HuH-7.5 (cell line): ENCODE measurements at places on chromosomes 7 and 10.

GRCh38 chr10:9222917-9223316, 1168.4 kb downstream of the GATA3 start:
- DNase-seq: no peak

- DNase-seq: no peak
Measured at GRCh38 chr7:4237296-4238235, 444.5 kb upstream of the FOXK1 start.

GRCh38 chr7:47586925-47587324, 5.0 kb upstream of the TNS3 start:
- DNase-seq: no peak

GRCh38 chr10:74334221-74334620, 183.2 kb downstream of the ADK start:
- DNase-seq: no peak

DNA sequence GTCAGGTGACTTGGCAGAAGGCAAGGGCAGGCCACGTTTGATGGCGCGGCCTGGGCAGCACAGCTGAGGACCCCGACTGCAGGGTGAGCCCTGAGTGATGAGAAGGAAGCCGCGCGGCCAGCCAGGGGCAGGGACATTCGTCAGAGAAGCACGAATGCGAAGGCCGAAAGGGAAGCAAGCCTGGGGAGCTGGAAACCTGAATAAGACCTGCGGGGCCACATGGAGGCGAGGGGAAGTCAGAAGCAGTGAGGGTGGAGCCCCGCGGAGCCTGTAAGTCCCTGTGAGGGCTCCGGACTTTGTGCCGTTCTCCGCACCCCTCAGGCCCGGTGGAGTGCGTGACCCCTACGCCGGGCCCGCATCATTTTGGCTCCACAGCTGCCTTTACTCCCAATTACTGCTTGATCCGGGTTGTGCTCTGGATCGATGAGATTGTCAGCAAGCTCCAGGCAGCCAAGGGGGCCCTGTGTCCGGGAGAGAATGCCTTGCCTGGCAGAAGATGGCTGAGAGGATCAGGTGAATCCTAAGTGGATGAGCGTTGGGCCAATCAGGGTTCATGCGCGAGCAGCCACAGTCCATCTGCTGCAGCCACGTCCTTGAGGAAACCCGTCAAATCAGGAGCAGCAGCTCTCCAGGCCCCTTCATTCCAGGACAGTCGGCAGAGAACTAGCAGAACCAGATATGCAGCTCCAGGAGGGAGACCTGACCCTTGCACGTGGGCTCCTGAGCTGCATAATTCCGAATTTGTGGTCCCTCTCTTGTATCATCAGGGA, 293.3 kb upstream of the SHH start:
- DNase-seq: no peak

- DNase-seq: peak; percentile 33
Measured at GRCh38 chr7:17239683-17240521, 58.5 kb upstream of the AHR start.

GRCh38 chr10:93921338-93921737, 27.6 kb downstream of the SLC35G1 start:
- DNase-seq: no peak

DNA sequence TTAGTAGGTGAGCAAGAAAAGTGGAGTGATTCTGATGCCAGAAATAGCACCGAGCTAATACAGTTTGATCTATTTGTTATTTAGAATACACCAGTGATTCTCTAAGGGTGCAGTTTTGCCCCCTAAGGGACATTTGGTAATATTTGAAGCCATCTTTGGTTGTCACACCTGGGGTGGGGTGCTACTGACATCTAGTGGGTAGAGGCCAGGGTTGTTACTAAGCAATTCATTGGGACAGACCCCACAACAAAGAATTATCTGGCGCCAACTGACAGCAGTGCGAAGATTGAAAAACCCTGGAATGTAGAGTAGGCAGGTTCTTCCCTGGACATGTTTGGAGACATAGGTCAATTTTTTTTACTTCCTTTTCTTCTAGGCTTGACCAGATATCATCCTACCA, 14.6 kb downstream of the PALS2 start:
- no peak for DNase-seq

DNA sequence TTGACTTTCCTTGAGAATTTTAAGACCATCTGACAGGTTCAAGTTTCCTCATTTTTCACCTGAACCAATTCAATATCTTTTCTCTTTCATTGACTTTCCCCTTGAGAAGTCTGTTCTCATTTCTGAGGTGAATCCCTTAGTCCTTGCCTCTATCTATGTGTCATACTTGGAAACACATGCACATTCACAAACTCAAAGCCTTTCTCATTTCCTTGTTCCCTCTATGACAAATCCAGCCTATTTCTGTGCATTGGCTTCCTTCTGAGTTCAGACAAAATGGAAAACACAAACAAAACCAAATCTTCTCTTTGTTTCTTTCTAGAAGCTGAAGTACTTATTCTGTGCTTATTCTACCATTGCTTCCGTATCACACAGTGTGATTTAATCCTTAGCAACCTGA, 13.8 kb downstream of the PTTG1IP2 start:
- DNase-seq: no peak

- DNase-seq: no peak
Measured at GRCh38 chr7:114931656-114932011, 9.7 kb downstream of the MDFIC start.

GRCh38 chr10:63208986-63209385, 75.9 kb downstream of the NRBF2 start:
- DNase-seq: no peak

- no peak for DNase-seq
Measured at GRCh38 chr10:60035984-60036383, 129.6 kb upstream of the CCDC6 start.

DNA sequence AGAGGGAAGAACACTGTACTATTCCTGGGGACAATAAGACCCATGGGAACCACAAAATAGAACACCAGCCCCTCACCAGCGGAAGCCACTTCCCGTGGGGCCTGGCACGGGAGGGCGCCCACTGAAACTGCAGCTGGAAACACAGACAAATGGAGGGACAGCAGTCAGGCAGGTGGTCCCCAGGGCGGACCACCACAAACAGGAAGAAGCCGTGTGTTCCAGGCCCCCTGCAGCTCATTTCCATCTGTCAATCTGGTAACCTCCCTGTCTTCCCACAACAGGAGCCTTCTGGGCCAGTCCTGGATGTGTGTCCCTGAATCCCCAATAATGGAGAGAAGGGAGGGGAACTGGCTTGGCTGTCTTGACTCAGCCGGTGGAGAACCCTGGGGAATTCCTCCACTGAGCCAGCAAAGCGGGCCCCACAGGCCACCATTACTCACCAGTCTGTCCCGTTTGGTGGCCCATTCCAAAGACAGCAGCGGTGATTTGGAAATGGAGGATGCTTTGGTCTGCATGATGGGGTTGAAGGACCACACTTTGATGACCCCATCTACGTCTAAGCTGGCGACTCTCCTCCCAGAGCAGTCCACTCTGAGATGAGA, 16.7 kb downstream of the WDR91 start:
- no peak for DNase-seq

GRCh38 chr7:139505563-139505962, 17.9 kb upstream of the CLEC2L start:
- DNase-seq: no peak

DNA sequence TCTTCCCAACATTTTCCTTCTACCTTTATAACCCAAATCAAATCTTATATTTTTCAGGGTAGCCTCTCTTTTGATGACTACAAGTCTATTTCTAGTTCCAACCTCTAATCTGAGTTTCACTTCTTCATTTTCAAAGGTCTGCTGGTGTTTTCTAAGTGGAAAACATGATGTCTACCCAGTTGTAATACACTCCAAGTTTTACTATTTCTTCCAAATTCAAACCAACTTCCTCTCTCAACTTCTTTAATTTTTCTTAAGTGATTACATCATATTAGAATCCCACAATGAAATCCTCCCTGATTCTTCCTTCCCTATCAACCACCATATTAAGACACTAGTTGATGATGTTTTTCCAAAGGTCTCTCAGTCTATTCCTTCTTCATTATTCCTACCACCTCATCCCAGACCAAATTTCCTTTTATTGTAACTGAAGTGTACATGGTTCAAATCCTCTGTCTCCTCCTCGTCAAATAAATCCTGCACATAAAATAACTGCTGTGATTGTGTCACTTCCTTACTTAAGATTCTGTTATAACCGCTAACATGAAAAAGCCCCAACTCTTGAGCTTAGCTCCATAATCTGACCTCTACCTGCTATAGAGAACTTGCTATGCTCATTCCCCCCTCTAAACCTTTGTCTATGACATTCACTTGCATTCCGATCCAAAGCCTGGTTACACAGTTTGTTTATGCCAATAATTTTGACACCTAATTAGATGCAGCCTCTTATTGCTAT, 12.7 kb downstream of the TAS2R38 start:
- DNase-seq: no peak

GRCh38 chr7:157233677-157234076, 95.0 kb downstream of the UBE3C start:
- no peak for DNase-seq

- DNase-seq: no peak
Measured at GRCh38 chr10:75097666-75098285, 13.7 kb upstream of the SAMD8 start.

DNA sequence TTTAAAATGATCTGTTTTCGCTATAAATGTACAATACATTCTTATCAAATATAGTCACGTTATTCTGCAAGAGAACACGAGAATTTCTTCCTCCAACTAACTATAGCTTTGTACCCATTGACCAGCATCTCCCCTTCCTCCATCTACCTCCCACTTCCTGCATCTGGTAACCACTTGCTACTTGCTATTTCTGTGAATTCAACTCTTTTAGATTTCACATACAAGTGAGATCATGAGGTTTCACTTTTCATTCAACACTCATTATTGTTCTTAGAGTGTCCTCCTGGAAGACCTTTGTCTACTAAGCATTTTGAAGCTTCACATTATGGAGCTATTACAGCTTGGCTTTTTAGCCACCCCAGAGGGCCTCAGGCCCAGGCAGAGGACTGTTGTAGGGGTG, 741.3 kb upstream of the FZD8 start:
- DNase-seq: no peak

GRCh38 chr7:27208998-27209397, 9.1 kb upstream of the HOXA13 start:
- no peak for DNase-seq

GRCh38 chr7:82567356-82567755, 123.8 kb upstream of the CACNA2D1 start:
- DNase-seq: no peak

DNA sequence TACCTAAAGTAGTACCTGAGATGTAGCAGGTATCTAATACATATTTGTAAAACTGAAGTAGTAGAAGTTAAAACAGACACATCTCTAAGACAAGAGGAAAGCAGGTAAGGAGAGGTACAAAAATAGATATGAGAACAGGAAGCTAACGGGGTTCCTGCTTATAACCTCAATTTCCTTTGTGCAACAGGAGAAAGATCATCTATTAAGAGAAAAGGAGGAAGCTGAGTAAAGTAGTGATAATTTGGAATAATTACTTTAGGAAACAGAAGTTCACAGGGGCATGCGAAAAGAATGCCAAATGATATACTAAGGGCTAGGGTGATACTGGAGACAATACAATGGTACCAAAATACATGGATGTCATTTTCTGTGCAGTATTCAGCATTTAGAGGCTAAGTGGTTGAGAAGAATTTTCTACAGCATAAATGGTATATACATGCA, 108.7 kb downstream of the NRBF2 start:
- DNase-seq: no peak

DNA sequence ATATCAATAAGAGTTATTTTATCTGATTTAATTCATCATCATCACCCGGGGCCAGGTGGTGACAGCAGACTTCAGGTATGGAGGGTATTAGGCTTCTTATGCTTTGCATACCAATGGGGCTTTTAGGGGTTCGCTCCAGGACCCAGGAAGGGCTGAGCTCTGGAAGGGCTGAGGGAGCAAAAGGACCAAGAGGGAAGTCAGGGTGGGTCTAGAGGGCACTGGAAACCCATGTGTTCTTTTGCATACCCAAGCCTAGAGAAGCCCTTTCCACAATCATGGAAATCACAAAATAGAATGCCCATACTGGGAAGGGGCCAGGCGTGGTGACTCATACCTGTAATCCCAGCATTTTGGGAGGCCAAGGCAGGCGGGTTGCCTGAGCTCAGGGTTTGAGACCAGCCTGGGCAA, 30.9 kb upstream of the VCL start:
- no peak for DNase-seq

DNA sequence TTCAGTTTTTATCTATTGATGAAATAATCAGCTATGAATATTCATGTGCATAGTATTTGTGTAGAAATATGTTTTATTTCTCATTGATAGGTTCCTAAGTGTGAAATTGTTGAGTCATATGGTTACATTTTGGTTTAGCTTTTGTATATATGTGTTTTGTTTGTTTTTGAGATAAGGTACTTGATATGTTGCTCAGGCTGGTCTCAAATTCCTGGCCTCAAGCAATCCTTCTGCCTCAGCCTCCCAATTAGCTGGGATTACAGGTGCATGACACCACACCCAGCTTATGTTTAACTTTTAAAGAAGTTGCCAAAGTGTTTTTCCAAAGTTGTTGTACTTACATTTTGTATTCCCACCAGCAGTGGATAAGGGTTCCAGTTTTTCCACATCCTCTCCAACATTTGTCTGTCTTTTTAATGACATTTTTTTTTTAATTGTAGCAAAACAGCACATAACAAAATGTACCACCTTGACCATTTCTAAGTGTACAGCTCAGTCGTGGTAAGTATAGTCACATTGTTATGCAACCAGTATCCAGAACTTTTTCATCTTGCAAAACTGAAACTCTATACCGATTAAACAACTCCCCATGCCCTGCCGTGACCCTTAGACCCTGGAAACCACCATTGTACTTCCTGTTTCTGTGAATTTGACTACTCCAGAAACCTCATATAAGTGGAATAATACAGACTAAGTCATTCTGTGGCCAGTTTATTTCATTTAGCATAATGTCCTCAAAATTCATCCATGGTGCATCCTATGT, 12.6 kb upstream of the UBE2D1 start:
- no peak for DNase-seq

GRCh38 chr10:99673492-99673891, 14.2 kb downstream of the ENTPD7 start:
- DNase-seq: no peak

DNA sequence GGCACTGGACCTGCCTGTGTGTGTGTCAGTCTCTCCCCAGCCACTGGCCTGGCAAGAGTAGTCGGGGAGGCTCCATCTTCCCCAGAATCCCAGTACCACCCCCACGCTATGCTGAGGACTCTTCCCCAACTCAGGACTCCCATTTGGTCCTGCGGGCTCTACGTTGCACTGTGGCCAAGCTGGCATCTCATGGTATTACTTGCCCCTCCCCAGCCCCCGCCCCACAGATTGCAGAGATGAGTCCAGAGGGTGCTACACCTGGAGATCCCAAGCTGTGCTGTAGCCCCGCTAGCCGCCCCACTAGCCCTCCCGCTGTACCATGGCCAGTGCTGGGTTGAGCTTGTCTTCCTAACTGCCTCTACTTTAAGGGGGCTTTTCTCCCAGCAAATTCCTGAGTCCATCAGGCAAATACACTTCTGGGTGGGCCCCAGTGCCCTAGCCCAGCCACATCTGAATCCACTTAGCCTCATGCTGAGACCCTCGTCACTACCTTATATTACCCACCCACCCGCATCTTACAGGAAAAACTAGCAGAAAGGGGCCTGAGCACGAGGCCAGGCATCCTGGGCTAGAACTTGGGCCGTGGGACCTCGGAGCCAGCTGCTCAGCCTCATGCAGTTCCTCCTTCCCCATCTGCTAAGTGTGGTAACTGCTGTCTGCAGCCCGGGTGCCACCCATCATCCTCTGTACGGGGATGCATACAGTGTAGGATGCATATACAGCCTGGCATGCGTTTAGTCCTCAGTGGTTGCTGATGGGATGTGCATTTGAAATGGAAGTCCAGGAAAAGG, 65.8 kb upstream of the CACUL1 start:
- DNase-seq: no peak
